CD4-positive, alpha-beta T cell treated with Interleukin-17A for 1 hour (primary cell): ENCODE measurements at places on chromosomes 1 and 21.

DNA sequence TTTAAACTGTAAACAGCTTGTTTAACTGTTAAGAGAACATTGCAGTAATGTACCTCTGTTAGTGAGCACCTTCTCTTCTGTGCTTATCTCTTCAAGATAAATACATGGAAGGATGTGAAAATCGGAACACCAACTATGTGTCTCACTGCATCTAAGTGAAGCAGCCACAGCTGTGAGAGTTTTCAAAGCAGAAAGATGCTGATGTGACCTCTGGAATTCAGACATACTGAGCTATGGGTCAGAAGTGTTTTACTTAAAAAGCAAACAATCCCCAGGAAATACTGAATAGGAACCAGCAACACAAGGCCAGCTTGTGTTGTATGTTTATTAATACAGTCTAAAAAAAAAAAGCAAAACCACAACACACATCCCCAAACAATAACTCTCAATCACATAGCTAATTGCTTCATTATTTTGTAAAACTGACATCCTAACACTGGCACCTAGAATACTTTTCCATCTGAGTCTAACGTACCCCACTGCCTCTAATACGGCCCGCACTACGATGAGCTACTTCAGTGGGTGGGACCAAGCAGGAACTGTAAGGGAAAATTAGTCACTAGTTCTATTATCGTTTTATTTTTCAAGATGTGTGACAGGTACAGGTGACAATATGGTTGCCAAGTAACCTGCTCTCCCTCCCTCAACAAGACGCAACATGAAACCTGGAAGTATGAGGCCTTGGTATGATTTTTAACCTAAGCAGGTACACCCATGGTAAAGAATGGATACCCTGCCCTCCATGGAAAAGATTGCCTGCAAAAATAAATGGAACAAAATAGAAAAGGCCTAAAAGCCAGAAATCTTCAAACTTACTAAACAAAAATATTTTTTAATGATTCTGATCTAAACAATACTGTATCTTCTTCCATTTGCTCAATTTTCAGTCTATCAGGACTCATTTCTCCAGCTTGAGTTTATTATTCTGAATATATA, 13.9 kb downstream of the ERRFI1 start:
- DNase-seq = no peak

- DNase-seq = no peak
These were observed 114.1 kb downstream of the SIM2 start for GRCh38 chr21:36813052-36813451.

DNA sequence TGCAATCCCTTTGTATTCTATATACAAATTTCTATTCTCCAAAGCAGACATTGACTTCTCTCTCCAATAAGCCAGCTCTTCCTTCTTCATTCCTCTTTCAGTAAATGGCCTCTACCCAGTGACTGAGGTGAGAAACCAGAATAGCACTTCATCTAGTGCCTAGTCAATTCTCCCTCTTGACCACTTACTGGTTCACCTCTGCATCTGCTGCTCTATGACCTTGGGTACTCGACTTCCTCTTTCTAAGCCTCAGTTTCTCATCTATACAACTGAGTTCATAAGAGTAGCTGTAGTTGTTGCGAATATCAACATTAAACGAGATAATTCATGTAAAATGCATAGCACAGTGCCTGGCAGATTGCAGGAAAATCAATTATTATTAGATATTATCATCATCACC, 12.4 kb downstream of the LYST start:
- DNase-seq = no peak

DNA sequence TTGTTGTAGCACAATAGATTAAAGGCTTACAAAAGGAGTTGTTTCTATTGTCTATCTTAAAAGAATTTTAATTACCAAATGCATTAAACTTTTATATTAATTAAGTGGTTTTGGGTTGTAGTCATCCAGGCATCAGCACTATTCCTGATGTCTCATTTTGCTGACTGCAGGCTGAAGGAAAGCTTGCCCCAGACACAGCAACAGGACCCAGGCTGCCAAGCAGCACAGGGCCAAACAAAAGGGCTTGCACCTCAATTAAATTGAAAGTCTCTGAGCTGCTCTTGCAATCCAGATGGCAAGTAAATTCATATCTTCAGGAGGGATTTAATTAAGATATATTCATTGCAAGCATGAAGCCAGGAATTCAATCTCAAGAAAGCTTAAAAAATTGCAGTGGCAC, 80.7 kb upstream of the CHODL start:
- no peak for DNase-seq

DNA sequence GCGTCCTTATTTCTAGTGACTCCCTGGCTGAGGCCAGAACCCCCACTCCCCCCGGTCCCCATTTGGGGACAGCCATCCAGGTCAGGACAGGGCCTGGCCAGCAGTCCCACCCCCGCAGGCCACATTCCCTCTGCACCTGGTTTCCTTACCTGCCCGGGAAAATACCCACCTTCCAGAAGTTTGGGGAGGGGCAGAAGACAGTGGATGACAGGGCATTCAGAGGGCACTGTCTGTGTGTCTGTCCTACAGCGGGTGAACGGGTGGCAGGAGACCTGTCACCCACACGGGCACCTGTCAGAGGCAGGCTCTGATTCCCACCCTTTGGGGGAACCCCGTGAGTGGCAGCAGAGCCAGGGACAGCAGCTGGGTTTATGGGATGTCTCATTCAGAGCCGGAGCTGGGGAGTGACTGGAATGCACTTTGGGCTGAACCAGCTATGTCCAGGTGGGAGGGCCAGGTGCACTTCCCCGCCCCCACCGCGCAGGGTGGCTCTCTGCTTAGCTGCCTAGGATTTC, 2.0 kb downstream of the ARHGEF16 start:
- DNase-seq = no peak

DNA sequence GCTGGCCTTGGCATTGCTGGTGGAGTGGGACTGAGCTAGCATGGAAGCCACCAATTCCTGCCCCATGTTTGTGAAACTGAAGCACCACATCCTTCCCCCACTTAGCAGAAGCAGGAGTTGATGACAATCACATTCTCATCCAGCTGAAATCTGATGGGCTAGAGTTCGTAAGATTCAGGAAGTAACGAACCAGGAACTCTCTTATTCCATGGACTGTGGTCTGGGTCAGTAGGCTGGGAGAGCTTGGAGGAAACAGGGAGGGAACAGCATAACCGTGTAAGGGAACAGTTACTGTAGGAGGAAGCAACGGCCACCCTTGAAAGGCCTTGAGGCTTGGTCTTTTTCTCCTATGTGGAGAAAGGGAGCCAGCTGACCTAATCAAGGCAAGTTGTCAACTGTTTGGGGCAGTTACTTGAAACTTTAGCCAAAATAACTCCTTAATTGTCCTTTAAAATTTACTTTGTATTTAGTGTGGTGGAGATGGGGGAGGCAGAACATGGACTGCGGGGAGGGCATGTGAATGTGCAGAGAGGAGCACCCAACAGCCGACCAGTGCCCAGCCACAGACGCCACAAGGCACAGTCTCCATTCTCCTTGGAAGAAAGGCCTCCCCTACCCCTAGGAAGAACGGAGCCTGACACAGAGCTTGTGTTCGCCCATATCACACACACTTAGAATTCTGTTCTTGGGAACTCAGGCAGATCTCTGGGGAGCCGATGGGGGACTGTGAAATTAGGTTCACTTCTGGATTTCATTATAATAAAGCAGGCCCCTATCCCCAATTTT, 2.0 kb upstream of the COQ8A start:
- DNase-seq = no peak

GRCh38 chr1:187977298-187977697, 1148.5 kb downstream of the PLA2G4A start:
- no peak for DNase-seq
